ENCODE measurements at places on chromosomes 16 and 17. TPM values are rescaled to one million over a fixed set of nuclear protein-coding genes. Genes with fewer than 3 reads are reported as not detected.

Gene ERBB2
- polyA plus RNA-seq = 76.5 TPM

Gene ZNF469
- 0.09 TPM for polyA plus RNA-seq

Gene CCL7
- polyA plus RNA-seq = not detected

Gene P4HB
- 411 TPM for polyA plus RNA-seq

Gene CYBA
- polyA plus RNA-seq = 263 TPM

Gene DNAJA3
- polyA plus RNA-seq = 49.4 TPM

Gene KRTAP16-1
- not detected for polyA plus RNA-seq

Gene TPSG1
- polyA plus RNA-seq = 0.86 TPM
